ENCODE measurements at places on chromosomes 5 and 9. TPM values are rescaled to one million over a fixed set of nuclear protein-coding genes. Genes with fewer than 3 reads are reported as not detected.

DNA sequence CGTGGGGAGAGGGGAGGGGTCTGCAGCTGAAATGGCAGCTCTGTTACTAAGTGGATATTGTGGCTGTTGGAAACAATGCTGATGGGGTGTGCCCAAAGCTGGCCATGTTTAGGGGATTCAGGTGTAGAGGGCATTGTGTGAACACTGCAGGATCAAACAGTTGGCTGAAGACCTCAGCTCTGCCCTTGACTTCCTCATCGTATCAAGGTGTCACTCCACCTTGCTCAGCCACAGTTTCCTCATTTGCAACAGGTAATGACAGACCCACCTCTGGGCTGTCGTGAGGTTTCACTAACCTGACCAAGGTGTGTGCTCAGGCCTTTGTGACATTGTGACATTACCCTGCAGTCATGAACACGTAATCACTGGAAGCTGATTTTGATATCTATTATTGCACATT, 111.9 kb downstream of the ICE1 start:
- H3K4me3 ChIP-seq, result no peak overlapping the region
- no peak overlapping the region for H3K27ac ChIP-seq
- peaks cover 4% of the 10 kb centered on the region for H3K4me1 ChIP-seq
- no peaks in the 10 kb centered on the region for H3K36me3 ChIP-seq
- peaks cover 27% of the 10 kb centered on the region for H3K27me3 ChIP-seq
- no peak for DNase-seq

DNA sequence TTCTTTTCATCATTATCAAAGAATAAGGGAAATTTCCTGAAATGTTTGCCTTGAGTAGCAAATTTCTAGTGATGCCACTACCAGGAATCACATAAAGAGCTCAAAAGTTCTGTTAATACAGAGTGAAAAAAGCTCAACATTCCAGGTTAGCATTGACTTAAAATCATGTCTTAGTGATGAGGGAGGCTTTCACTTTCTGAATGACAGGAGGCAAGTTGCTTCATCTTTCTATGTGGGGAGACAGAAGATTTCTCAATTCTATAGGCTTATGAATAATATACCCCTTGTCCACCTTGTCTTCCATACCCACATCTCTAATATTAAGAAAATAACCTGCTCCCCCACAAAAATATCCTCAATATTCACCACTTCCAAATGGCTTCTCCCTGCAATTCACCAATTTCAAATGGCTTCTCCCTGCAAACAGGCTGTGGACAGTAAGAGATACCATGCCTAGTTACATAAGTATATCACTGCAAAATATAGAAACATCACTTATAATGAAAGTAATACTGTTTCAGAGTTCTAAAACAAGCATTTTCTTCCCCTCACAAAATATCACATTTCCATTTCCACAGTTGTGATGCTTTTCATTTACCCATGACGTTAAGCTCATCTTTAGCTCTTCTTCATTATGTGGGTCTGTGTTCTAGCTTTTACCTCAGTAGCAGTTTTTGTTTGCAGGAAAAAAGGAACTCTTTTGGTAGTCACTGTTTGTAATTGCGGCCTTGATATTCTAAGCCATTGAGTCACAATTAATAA, 2.2 kb upstream of the JAK2 start:
- peak overlapping the region; percentile 96 for H3K27ac ChIP-seq
- peak overlapping the region; percentile 90 for H3K4me3 ChIP-seq
- H3K27me3 ChIP-seq, result no peaks in the 10 kb centered on the region

PTTG1 gene
- total RNA-seq, result 228 TPM

LCN1 gene
- total RNA-seq, result not detected

GPX8 gene
- not detected for total RNA-seq

PPP3R2 gene
- not detected for total RNA-seq
